Natural killer cell (primary cell): ENCODE measurements at places on chromosomes 5 and 9. TPM values are rescaled to one million over a fixed set of nuclear protein-coding genes. Genes with fewer than 3 reads are reported as not detected.

DNA sequence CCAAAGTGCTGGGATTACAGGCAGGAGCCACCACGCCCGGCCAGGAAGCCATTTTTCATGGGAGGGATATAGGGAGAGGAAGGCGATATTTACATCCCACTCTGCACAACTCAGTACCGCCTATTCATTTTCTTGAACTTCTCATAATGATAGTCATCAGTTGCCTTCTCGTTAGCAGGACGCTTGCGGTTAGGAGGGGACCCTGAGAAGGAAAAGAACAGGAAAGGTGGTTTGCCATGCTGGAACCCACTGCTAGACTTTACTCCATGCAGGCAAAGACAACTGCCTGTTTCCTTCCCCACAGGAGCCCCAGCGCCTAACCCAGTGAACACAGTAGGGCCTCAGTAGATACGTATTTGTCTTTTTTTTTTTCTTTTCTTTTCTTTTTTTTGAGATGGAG lies 4.1 kb upstream of the TOR1A start:
- DNase-seq, result no peak

DNA sequence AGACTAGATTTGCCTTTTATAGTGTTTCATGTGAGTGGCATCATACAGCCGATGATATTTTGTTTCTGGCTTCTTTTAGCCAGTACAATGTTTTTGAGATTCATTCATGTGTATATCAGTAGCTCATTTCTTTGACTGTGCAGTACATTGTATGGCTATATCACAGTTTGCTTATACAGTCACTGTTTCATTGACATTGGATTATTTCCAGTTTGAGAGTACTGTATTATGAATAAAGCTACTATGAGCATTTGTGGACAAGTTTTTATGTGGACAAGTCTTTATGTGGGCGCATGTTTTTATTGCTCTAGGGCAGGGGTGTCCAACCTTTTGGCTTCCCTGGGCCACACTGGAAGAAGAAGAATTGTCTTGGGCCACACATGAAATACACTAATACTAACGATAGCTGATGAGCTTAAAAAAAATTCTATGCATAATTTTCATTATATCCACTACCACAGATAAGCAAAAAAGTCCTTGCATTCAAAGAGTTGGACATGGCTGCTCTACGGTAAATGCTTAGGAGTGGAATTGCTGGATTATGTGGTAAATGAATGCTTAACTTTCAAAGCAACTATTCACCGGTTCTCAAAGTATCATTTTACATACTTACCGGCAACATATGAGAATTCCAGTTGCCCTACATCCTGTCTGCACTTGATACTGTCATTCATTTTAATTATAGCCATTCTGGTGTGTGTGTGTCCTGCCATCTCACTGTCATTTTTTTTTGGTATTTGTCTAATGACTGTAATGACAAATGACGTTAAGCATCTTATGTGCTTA lies 177.8 kb downstream of the RGS3 start:
- no peak for DNase-seq

- DNase-seq, result no peak
These were observed 88.8 kb upstream of the BRINP1 start for GRCh38 chr9:119458068-119458467.

DNA sequence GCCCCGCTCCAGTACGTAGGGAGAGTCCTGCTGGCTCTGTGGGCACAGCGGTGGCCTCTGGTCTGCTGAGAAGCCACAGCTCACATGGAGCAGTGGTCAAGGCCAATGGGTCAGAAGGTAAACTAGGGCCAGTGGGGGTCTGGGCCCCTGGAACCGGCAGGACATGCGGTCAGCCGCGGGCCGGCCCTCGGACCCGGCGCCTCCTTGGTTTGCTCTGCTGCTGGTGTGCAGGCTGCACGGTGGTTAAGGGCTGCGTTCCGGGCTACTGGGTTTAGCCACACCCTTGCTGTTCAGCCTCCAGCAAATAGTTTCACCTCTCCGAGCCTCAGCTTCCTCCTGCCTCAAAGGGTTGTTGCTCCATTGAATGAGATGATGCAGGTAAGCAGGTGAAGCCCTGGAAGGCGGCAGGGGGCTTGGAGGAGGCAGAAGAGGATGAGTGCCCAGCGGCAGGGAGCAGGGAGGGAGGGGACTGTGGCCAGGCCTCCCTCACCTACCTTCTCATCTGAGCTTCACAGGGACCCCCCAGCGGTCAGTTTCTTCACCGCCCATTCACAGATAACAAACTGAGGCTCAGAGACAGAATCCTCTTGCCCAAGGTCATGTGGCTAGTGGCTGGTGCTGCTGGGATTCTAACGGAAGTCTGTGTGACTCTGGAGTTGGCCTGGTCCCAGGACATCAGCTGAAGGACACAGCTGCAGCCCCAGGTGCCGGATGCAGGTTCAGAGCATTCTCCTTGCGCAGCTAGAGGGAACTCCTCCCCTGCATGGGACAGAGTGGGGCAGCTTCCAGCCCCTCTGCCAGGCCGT lies 3.7 kb upstream of the COL5A1 start:
- DNase-seq, result no peak

DNA sequence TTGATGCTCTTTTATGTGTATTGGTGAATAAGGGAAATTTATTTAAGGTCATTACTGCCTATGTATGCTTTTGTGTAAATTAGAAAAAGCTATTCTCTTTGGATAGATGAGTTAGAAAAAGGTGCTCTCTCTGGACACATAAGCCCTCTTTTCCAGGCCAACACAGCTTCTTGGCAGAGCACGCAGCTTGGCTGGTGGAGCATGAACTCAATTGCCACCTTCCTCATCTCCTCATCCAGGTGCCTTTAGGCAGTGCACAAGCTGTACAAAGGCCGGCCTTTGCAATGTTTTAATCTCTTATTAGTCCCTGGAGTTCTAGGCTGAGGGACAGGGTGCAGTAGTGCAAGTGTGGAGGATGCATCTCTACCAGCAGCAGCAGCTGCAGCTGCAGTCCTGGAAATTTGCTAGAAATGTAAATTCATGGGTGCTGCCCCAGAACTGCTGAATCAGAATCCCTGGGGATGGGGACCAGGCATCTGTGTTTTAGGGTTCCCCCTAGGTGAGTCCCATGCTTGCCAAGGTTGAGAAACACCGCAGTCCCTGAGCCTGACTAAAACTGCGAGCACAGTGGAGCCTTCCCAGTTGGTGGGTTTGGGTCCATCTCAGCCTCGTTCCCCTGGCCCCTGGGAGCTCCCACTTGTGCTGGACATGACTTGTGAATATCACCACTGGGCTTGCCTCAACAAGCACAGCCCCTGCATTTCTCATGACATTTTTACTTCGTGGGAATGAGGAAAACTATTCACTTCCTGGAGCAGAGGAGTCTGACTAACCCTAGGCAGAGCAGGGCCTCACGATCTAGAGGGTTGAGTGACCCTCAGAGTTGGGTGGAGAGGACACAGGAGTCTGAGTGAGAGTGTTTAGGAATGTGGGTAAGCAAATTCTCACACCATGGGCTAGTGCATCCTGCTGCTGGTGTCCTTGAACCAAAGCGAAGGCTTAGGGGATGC lies 272.3 kb downstream of the ZSWIM6 start:
- no peak for DNase-seq

PIP5KL1 gene
- 0.52 TPM for total RNA-seq

TAF11L10 gene
- not detected for total RNA-seq

RPP25L gene
- 15.0 TPM for total RNA-seq

BARHL1 gene
- total RNA-seq, result not detected

CHD1 gene
- total RNA-seq, result 117 TPM

TLX3 gene
- total RNA-seq, result not detected

SPINK14 gene
- not detected for total RNA-seq
